ENCODE measurements at places on chromosomes 12 and 14. TPM values are rescaled to one million over a fixed set of nuclear protein-coding genes. Genes with fewer than 3 reads are reported as not detected.

NELL2 gene
- not detected for total RNA-seq

IAPP gene
- total RNA-seq: not detected

ZFP36L1 gene
- total RNA-seq: 88.6 TPM

EIF2B2 gene
- 70.2 TPM for total RNA-seq

ANKRD9 gene
- total RNA-seq: 44.0 TPM

RTL1 gene
- not detected for total RNA-seq
